ENCODE measurements at places on chromosomes 1 and 21. TPM values are rescaled to one million over a fixed set of nuclear protein-coding genes. Genes with fewer than 3 reads are reported as not detected.

Gene FRRS1
- total RNA-seq = 8.9 TPM

DNA sequence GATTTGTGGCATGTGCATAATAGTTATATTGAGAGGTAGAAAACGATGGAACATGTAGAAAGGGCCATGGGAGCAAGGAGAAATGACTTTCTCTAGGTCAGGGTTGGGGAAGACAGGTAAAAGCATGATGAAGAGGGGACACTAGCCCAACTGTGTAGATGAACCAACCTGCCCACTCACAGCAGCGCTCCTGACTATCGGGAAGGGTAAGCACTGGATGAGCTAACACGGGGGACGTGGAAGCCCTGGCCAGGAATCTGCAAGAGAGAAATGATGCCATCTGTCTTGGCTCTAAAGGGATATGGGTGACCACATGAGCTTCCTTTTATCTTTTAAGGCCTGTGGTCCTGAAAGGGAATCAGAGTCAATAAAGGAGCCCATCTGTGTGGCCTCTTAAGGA lies 36.2 kb upstream of the TMEM125 start:
- no peak for DNase-seq

Gene CA6
- total RNA-seq = 0.26 TPM

GRCh38 chr1:16162163-16162822 lies 6.4 kb upstream of the EPHA2 start:
- DNase-seq = no peak

DNA sequence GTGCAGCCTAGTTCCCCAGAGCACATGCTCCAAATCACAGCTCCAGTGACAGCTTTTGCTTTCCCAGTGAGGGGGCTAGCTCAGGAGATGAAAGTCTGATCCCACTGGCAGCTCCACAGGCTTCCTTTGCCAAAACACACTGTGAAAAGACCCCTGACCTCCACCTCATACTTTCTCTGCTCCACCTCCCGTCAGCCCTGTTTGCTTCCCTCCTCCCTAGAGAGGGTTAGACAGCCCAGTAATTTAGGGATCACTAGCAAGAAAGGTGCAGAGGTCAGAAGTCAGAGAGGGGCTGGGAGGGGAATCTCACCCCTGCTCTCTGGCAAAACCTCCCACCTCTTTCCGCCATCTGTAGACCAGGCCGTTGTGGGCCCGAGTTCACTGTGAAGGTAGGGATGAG lies 62.8 kb downstream of the PLXNA2 start:
- no peak for DNase-seq

Gene ERG
- total RNA-seq = not detected

DNA sequence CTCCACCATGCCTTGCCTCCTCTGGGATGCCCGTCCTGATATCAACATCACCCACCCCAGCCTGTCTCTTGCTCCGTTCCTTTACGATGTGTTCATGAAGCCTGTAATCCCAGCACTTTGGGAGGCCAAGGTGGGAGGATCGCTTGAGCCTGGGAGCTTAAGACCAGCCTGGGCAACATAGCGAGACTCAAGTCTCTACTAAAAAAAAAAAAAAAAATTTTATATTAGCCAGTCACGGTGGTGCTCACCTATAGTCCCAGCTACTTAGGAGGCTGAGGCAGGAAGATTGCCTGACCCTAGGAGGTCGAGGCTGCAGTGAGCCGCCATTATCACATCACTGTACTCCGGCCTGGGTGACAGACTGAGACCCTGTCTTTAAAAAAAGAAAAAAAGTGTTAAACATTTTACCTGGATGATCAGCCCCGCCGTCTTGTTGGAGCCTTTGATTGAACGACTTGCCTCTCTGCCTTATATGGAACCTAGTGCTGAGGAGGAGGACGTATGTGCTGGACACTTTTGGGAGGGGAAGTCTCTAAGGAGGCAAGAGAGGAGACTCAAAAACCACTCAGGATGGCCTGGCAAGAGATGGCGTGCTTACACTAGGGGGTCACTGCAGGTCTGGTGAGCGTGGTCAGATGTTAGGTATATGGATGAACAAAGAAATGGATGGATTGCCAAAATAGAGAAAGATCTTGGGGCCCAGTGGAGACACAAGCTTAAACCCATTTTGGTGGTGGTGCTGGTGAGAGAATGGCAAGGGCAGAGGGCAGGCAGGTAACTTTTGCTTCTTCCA lies 80.5 kb upstream of the IFFO2 start:
- DNase-seq = no peak

DNA sequence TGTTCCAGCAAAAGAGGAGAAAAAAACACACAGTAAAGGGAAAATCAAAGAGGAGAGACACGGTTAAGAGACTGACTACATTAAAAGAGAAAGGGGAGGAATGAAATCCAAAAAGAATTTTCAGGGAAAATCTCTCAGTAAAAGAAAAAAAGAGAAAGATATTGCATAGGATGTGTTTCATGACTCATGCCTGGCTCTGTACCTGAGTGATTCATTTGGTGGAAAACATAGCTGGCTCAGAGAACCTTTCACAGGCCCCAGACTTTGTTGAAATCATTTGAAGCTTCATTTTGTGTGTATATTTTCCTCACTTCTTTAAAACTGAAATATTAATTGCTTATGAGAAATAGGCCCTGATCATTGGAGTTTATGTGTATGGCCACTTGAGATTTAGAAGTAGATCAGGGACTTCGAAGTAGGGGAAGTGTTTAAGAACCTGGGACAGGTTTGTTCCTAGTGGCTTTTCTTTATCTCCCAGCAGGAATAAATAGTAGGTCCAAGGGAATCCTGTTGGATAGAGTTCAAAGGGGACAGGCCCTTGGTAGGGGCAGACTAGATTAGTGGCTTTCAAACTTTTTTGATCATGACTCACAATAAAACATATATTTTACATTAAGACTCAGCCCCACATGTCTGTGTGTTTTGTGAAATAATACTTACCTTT lies 239.1 kb upstream of the SGIP1 start:
- DNase-seq = no peak

Gene G0S2
- total RNA-seq = 0.18 TPM

Gene NUP210L
- total RNA-seq = not detected

Gene CTH
- 10.6 TPM for total RNA-seq

Gene WDR3
- total RNA-seq = 57.1 TPM

GRCh38 chr1:24266998-24267397 lies 52.2 kb upstream of the GRHL3 start:
- no peak for DNase-seq

- DNase-seq = no peak
Measured at GRCh38 chr21:41375875-41376274, 14.0 kb downstream of the MX2 start.

- peak; percentile 23 for DNase-seq
Measured at GRCh38 chr1:85850238-85850637, 142.0 kb upstream of the ZNHIT6 start.

DNA sequence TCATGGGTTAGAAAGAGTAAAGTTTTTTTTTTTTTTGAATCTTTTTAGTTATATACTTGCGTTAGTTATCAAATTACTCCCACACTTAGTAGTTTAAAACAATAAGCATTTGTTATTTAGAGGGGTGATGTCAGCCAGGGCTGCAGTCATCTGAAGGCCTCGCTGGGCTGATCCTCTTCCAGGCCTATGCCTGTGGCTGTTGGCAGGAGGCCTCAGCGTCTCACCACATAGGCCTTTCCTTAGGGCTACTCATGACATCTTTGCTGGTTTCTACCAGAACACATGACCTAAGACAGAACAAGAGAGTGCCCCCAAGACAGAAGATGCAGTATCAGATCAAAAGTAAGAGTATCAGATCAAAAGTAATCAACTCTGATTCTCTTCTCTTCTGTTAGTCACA lies 167.4 kb downstream of the HHAT start:
- peak; percentile 91 for DNase-seq

- no peak for DNase-seq
Measured at GRCh38 chr1:75797606-75798216, 1.0 kb downstream of the MSH4 start.

DNA sequence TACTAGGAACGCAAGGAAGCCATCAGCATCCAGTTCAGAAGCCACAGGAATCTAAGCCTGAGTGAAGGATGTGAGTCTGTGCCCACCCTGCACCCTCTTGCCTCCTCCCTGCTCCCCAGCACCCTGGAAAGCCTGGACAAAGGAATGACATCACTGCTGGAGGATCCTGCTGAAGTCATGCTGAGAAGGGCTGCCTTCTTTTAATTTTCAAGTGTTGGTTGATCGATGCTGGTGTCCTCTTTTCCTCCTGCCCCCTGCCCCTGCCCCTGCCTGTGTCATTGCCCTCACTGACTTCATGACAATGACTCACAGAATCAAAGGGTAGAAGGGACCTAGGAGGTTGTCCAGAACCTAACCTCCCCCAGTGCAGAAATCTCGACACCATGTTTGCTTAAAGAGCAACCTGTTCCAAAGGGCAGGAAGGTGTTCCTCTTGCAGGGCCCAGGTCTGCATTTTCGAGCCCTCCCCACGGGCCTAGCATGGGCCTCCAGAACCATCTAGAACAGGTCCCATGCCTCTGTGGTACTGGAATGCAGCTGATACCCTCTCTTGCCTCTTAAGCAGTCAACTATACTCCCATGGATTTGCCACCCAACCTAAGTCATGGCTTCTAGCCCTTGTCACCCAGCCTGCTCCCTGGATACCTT lies 9.6 kb downstream of the DHRS3 start:
- no peak for DNase-seq

- DNase-seq = no peak
Measured at GRCh38 chr1:57882934-57883641, 459.2 kb upstream of the DAB1 start.

DNA sequence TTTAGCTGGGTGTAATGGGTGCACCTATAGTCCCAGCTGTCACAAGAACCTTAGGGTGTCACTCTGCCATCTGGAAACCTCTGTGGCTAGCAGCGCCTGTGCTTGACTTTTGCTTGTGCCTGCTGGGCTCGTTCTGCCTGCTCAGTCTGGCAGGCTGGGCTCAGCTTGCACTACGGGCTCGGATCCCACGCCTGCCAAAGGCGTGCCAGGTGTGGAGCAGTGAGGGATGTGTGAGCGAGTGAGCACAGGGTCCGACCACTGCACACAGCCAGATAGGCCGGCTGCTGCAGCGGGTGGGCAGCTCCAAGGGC lies 2.8 kb upstream of the LSM10 start:
- DNase-seq = no peak

DNA sequence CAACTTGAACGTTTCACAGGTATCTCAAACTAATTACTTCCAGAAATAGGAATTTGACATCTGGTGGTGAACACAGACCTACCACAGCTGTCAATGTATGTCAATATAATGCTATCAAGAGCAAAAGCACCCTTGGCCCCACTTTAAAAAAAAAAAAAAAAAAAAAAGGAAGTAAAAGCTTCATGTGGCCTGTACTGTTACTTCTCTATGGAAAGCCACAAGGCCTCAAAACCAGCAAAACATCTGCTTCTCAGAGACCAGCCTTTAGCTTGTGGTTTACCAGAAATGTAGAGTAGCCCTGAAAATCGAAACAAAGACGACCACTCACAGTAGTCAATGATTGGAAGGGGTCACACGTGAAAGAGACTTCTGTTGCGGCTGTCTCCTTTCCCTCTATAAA lies 109.6 kb downstream of the SLC45A1 start:
- no peak for DNase-seq

GRCh38 chr1:61124078-61124477 lies 41.7 kb downstream of the NFIA start:
- no peak for DNase-seq

Gene DNM3
- total RNA-seq = 0.79 TPM

DNA sequence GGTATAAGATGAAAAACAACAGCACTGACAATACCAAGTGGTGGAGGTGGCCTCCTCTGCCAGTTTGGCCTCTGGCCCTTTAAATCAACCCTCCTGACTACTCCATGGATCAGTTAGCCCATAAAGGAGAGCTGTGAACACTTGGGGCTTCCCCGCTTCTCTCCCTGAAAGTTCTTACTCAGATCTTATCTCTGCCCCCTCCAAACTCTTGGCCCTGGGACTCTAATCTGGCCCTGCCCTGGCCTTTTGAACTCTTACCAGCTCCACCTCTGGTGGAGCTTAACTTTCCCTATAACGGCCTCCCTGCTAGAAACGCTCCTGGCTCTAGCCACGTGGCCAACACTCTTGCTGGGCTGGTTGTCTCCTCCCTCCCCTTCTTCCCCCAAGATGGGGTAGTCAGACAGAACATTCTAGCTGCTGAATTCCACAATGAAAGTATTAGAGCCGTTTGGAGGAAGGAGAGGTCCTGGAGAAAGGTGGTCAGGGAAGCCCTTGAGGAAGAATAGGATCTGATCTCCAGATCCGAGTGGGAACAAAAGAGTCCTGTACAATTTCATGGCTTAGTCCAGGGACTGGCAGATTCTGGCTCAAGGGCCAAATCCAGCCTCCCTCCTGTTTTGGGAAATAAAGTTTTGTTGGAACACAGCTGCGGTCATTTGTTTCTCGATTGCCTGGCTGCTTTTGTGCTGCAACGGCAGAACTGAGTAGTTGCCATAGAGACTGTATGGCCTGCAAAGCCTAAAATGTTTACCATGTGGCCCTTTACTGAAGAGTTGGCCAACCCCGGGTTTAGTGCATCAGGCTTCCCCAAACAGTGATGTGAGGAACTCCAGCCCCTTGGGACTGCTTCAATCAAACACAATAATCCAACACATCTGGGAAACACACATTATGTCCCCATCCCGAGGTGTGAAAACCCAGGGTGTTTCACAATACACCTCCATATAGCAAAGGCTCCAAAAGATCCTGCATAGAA lies 9.5 kb upstream of the PIGR start:
- no peak for DNase-seq

- DNase-seq = no peak
Measured at GRCh38 chr1:169538998-169539871, 47.0 kb downstream of the F5 start.

DNA sequence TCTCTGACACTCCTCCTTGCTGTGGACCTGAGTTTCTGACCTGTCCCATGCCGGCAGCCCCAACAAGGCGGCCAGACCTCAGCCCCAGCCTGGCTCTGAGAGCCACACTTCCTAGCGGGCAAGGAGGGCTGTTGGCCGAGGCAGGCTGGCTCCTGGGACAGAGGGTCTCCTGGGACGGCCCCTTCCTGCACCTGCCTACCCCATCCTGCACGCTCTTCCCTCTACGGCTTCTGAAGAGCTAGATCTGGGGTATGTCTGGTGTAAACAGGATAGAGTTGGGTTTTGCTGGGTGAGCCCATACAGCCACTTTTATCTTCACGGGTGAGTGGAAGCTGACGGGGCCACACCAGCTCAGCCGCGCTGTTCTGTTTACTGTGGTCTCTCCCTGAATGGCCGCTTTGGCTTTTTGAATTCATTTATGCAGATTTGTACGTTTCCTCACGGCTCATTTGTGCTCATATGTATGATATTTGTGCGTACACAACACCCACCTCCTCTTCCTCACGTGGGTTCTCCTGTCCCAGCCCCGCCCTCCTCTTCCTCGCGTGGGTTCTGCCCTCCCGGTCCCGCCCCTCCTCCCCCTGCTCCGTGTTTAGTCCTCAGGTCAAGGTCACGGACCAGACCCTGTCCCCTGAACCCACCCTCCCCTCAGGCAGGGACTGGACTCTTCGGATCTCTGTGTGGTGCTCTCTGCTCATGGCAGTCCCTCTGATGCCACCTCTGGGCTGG lies 34.7 kb upstream of the POFUT2 start:
- no peak for DNase-seq
